ENCODE measurements at places on chromosomes 7 and 10.
A peak's percentile ranks its signal among the peaks of the same experiment; 100 is the strongest.

DNA sequence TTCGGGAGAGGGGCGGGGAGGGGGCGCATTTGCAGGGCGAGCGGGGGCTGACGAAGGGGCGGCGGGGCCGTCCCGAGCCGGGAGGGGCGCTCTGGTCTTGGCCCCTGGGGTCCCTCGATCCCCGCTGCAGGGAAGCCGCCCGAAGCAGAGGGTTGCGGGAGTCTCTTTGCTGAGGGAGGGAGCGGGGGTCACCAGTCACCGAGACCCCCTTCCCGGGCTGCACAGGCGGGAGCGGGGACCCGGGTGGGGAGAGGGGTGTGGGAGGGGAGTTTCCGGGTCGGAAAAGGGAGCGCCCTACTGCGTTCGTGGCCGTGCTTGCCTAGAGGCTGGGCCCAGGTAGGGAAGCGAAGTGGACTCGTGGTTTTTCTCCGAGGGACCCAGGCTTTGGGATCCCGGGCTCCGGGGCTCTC is 422 bp downstream of the AP1S1 start:
- H3K4me3 ChIP-seq = peak overlapping the region; percentile 61
- H3K4me1 ChIP-seq = peaks cover 18% of the 10 kb centered on the region
- peak overlapping the region; percentile 3 for H3K27ac ChIP-seq
- H3K36me3 ChIP-seq = peaks cover 11% of the 10 kb centered on the region

GRCh38 chr7:76009672-76010600 is 15.5 kb upstream of the TMEM120A start:
- H3K27ac ChIP-seq = no peak overlapping the region
- DNase-seq = no peak
- no peaks in the 10 kb centered on the region for H3K27me3 ChIP-seq
- no peak overlapping the region for H3K4me3 ChIP-seq
- no peaks in the 10 kb centered on the region for H3K36me3 ChIP-seq

DNA sequence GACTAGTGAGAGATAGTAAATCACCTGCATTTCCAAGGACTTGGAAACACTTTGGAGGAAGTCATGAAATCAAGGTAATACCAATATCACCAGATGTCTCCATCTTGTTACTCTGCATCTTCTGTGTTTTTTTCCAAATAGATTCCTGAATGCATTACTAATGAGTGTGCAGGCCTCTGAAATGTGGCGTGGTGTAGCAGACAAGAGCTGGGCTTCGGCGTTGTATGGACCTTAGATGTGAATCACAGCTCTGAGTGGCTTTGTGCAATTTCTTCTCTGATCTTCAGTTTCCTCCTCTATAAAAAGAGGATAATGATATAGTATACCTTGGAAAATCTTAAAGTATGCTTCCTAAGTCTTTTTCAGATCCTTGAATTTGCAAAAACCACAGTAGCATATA is 9.6 kb upstream of the MYPN start:
- H3K27me3 ChIP-seq = no peaks in the 10 kb centered on the region
- no peak overlapping the region for H3K4me3 ChIP-seq
- no peaks in the 10 kb centered on the region for H3K36me3 ChIP-seq
- DNase-seq = no peak

- peak overlapping the region; percentile 97 for H3K4me3 ChIP-seq
- H3K27ac ChIP-seq = peak overlapping the region; percentile 85
- H3K4me1 ChIP-seq = peaks cover 17% of the 10 kb centered on the region
- no peaks in the 10 kb centered on the region for H3K27me3 ChIP-seq
- no peak for DNase-seq
Measured at GRCh38 chr10:30432622-30433305, 1.2 kb upstream of the MAP3K8 start.

DNA sequence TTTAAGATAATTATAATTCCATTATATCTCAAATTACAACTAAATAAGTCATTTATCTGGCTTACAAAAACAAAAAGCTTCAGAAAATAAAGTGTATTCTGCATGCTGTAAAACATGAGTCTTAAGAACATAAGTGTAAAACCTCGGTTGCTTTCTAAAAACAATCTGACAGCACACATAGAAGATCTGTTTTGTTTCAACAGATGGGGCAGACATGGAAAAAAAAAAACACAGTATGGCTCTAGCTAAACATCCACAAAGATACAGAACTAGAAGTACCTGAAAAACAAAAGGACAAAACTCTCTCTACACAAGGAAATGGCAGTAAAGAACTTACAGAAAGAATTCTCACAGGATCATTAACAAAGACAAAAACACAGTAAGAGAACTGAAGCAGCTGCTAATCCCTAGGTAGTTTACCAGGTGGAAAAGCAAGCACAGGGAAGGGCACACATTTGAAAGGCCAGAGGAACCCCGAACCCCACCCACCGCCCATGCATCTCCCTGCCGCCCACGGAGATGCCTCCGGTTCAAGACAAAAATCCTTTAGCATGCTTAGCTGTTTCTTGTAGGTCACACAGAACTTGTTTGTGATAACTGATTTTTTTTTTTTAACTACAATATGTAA is 42.5 kb downstream of the DLD start:
- H3K27me3 ChIP-seq = no peaks in the 10 kb centered on the region
- H3K4me1 ChIP-seq = no peaks in the 10 kb centered on the region
- DNase-seq = no peak

- no peak overlapping the region for H3K4me3 ChIP-seq
- H3K36me3 ChIP-seq = peaks cover 51% of the 10 kb centered on the region
- peaks cover 68% of the 10 kb centered on the region for H3K4me1 ChIP-seq
- DNase-seq = no peak
Measured at GRCh38 chr10:11207560-11207844, 189.8 kb downstream of the CELF2 start.

GRCh38 chr7:24899161-24899560 is 80.8 kb downstream of the OSBPL3 start:
- H3K4me1 ChIP-seq = peaks cover 15% of the 10 kb centered on the region
- no peaks in the 10 kb centered on the region for H3K36me3 ChIP-seq
- no peak overlapping the region for H3K4me3 ChIP-seq
- no peaks in the 10 kb centered on the region for H3K27me3 ChIP-seq
- DNase-seq = no peak
- H3K27ac ChIP-seq = no peak overlapping the region

DNA sequence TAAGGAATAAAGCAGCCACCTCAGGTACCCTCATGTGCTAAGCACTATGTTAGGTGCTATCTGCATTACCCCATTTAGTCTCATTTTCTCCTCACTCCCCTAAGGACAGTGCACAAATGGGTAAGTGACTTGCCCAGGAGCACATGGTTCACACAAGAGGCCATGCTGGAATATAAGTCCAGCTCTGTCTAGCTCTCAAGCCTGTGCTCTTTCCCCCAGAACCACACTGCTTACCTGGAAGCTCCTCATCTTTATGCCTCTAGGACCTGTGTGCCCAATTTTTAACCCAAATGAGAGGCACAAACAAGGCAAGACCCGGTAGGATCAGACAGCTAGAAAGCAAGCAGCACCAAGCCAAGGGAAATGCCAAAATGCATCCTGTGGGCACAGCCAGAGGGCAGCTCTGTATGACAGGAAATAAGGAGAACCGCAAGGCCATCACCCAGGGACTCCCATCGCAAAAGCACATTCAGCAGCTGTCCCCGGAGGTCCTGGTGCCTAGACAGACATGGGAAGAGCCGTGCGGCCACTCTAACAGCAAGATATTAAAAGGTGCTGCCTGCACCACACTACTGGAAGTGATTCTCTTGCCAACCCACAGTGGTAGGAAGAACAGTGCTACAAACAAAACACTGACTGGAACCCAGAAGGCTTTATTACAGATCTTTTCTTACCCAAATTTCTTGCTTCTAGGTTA is 88.1 kb downstream of the GSAP start:
- no peak overlapping the region for H3K27ac ChIP-seq
- peak overlapping the region; percentile 1 for H3K4me3 ChIP-seq
- H3K27me3 ChIP-seq = no peaks in the 10 kb centered on the region
- no peaks in the 10 kb centered on the region for H3K36me3 ChIP-seq
- DNase-seq = no peak

DNA sequence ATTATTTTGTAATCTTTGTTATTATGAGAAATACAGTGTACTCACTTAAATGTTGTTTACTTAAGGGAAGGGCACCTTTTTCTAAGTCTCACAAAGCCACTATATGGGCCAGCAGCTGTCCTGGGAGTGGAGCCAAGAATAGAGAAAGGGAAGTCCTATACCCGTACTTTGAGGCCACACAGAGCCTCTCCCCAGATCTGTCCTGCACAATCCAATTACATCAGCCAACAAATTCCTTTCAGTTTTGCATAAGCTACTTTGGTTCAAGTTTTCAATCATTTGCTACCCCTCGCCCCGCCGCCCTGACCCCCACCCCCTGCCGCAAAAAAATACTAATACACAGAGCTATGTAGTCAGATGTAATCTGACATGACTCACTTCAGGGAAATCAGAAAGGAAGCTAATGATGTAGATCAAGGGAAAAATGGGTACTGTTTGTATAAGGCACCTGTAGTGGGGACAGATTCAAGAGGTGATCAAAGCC is 297.4 kb upstream of the NEBL start:
- H3K36me3 ChIP-seq = no peaks in the 10 kb centered on the region
- no peaks in the 10 kb centered on the region for H3K27me3 ChIP-seq
- no peak overlapping the region for H3K4me3 ChIP-seq
- no peaks in the 10 kb centered on the region for H3K4me1 ChIP-seq
- no peak overlapping the region for H3K27ac ChIP-seq

DNA sequence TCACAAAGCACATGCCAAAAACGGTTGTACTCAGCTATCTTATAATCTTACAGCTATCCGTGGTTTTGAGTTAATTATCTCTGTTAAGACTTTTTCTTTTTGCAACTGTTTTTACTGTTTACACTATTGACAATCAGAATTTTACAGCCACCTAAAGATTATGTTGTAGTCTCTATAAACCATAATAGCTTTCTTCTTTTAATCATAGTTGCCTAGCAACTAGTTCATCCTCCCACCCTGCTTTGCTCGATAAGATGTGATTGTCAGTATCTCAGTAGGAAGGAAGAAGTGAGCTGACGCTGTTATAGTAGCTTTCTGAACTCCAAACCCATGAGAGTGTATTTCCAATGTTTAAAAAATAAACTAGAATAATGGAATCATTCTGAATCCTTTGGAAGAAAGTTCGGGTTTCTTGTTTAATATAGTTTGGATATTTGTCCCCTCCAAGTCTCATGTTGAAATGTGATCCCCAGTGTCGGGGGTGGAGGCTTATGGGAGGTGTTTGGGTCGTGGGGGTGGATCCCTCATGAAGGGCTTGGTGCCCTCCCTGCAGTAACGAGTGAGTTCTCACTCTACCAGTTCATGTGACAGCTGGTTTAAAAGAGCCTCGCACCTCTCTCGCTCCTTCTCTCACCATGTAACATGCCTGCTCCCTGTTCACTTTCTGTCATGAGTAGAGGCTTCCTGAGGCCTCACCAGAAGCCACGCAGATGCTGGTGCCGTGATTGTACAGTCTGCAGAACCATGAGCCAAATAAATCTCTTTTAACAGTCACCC is 68.1 kb downstream of the SVOPL start:
- no peak overlapping the region for H3K27ac ChIP-seq
- no peaks in the 10 kb centered on the region for H3K27me3 ChIP-seq
- no peak for DNase-seq
- no peak overlapping the region for H3K4me3 ChIP-seq

GRCh38 chr10:72759584-72759983 is 67.6 kb downstream of the MCU start:
- DNase-seq = no peak
- H3K36me3 ChIP-seq = no peaks in the 10 kb centered on the region
- no peak overlapping the region for H3K27ac ChIP-seq
- no peaks in the 10 kb centered on the region for H3K4me1 ChIP-seq

GRCh38 chr7:22859641-22860290 is 37.1 kb upstream of the TOMM7 start:
- peaks cover 6% of the 10 kb centered on the region for H3K4me1 ChIP-seq
- peaks cover 4% of the 10 kb centered on the region for H3K36me3 ChIP-seq
- no peaks in the 10 kb centered on the region for H3K27me3 ChIP-seq
- no peak overlapping the region for H3K27ac ChIP-seq
- no peak overlapping the region for H3K4me3 ChIP-seq

- H3K4me3 ChIP-seq = peak overlapping the region; percentile 20
- H3K36me3 ChIP-seq = no peaks in the 10 kb centered on the region
- no peaks in the 10 kb centered on the region for H3K27me3 ChIP-seq
- no peak overlapping the region for H3K27ac ChIP-seq
- DNase-seq = peak; percentile 70
Measured at GRCh38 chr7:138903186-138903820, 77.9 kb downstream of the KIAA1549 start.

- peaks cover 33% of the 10 kb centered on the region for H3K36me3 ChIP-seq
- H3K27ac ChIP-seq = peak overlapping the region; percentile 93
- H3K27me3 ChIP-seq = no peaks in the 10 kb centered on the region
- H3K4me1 ChIP-seq = peaks cover 5% of the 10 kb centered on the region
Measured at GRCh38 chr7:56105508-56105907, 768 bp downstream of the CHCHD2 start.

DNA sequence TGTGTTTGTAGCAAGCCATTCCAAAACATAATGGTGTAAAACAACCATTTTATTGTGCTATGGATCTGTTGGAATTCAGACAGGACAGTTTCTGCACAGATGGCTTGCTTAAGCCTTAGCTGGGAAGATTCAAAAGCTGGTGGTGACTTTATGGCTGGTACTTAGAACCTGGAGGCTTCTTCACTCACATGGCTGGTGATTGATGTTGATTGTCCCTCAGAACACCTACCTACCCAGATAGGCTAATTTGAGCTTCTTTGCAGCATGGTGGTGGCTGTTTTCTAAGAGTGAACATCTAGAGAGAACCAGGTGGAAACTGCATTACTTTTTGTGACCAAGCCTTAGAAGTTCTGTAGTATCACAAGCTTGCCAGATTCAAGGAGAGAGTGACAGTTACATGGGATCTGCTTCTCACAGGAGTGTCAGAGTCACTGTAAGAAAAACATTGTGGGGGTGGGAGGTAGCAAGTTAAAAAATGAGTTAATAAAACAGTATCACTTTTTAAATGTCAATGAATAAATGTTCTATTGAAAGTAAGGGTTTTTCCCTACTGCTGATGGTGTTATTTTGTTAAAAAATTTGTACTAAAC is 7.1 kb downstream of the R3HCC1L start:
- H3K27me3 ChIP-seq = no peaks in the 10 kb centered on the region
- peaks cover 5% of the 10 kb centered on the region for H3K4me1 ChIP-seq
- H3K4me3 ChIP-seq = no peak overlapping the region
- no peak for DNase-seq
- H3K27ac ChIP-seq = no peak overlapping the region
- no peaks in the 10 kb centered on the region for H3K36me3 ChIP-seq

DNA sequence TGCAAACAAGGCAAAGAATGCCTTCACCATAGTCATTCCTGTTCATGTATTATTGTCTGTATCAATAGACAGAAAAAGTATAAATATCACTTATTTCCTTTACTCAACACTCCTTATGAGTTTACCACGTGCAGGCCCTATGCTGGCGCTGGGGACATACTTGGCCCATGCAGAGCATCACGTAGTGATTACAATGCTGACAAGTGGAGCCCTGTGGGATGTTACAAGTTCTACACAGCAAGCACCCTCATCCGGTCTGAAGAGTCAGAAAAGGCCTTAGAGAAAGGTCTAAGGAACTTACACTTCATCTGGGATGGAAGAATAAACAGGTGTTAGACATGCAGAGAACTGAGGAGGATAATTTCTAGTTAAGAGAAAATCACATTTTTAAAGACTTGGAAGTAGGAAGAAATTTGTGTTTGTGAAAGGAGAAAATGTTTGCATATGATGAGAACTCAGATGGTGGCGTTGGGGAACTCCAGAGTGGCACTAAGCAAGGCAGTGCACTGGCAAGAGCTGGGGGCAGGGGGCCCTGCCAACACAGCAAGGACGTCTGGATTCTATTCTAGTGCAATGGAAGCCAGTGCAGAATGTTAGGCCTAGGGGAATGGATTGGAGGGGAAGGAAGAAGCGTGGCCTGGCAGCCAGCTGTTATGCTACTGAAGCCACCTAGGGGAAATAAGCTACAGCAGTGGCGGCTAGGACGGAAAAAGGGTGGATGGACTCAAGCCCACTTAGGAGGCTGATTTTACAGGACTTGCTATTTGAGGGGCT is 116.2 kb downstream of the ELMO1 start:
- no peak overlapping the region for H3K4me3 ChIP-seq
- H3K36me3 ChIP-seq = no peaks in the 10 kb centered on the region

Data from effector memory CD4-positive, alpha-beta T cell (primary cell).